Inflammatory macrophage treated with lipopolysaccharide for 1 hour (primary cell): ENCODE measurements at places on chromosomes 5 and 9.

DNA sequence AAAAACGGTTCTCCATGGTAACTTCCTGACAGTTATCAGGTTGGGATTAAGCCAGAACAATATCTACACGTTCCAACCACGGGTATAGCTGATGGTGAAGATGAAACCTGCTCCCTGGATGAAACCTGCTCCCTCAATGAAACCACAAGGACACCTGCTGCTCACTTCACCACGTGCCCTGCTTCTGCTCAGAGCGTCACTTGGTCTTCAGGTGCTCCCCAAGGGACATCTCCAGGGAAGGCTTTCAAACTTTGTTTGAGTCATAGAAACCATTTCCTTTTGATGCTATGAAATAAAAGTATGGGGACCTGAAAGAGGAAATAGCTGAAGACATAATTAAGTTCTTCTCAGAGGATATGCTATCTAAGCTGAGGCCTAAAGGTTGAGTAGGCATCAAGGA, 242.4 kb downstream of the MED10 start:
- DNase-seq: no peak

GRCh38 chr5:73883646-73884045, 257.6 kb downstream of the ARHGEF28 start:
- DNase-seq: no peak

DNA sequence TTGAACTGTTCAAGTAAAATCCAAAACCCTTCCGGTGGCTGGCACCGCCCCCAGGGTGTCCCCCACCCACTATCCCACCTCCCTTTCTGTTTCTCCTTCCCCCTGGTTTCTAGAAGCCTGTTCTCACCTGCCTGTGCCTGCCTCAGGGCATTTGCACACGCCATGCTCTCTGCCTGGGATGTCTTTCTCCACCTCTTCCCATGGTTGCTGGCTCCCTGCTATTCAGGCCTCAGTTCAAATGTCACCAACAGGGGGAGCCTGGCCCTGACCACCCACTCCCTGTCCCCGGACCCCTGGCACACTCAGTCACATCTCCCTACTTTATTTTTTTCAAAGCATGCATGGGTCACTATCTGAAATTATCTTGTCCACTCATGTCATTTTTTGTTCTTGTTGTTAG, 39.9 kb upstream of the EEIG1 start:
- DNase-seq: no peak

DNA sequence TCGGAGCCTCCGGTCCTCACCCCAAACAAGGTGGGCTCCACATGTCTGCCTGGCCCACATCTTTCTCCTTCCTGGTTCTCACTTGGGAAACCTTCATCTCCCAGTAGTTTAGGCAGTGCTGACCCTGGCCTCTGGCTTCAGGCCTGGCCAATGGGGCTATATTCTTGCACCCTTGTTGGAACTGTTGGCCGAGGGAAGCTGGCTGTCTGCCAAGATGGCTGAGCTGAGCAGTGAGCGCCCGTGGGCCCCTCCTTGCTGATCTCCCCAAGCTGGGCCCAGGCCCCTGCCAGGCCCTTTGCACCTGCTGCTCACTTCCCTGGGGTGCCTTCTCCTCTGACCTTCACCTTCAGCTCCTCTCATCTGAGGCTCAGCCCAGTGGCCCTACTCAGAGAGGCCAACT, 31.3 kb downstream of the TSPAN17 start:
- no peak for DNase-seq

GRCh38 chr9:79657891-79658290, 86.1 kb downstream of the TLE4 start:
- no peak for DNase-seq

GRCh38 chr5:180072556-180072955, 997 bp upstream of the RNF130 start:
- DNase-seq: no peak

- no peak for DNase-seq
Observed at GRCh38 chr5:72152545-72152944, 45.3 kb downstream of the MAP1B start.

- DNase-seq: no peak
Observed at GRCh38 chr5:112635771-112636731, 101.6 kb upstream of the APC start.

GRCh38 chr5:177507596-177508220, 1.9 kb downstream of the DOK3 start:
- peak; percentile 31 for DNase-seq

- DNase-seq: no peak
Observed at GRCh38 chr5:37532976-37533740, 154.0 kb downstream of the WDR70 start.

DNA sequence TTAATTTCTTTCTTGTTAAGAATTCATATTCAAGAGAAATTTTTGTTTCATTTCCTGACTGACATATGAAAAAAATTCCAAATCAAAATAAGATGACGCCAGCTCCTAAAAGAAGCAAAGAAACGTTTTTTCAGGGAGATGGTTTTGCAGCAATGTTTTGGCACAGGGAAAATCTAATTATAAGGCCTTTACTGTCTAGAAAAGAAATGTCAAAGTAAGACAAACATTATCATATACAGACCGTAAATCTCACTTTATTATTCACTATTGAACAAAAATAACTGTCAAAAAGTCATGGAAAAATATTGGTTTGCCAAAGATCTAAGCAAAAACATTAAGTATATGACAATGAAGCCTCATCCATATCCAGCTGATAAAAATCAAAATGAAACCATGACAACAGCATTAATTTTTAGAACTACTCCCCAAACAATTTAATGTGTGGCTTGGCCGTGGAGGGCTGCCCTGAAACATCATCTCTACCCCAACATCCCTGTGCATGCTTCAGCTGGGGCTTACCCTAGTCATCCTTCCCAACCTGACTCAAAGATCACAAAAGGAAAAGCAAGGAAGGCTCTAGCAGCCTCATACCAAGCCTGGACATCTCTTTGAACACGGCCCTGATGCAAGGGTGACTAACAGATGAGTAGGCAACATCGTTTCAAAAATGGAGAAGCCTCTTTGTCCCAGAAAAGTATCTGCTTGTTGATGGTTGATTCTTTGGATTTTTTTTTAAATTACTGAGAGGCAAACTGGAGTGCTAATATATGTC, 95.6 kb downstream of the ARSB start:
- peak; percentile 39 for DNase-seq

DNA sequence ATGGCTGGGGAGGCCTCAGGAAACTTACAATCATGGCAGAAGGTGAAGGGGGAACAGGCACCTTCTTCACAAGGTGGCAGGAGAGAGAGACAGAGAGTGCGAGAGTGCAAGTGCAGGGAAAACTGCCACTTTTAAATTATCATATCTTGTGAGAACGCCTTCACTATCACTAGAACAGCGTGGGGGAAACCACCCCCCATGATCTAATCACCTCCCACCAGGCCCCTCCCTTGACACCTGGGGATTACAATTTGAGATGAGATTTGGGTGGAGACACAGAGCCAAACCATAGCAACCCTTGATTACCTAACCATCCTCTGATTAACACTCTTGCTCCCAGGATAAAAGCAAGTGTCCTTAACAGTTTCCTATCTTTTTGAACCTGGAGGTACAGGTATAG, 21.1 kb downstream of the ADAMTS19 start:
- DNase-seq: no peak

GRCh38 chr5:122155546-122155945, 26.2 kb downstream of the ZNF474 start:
- no peak for DNase-seq

GRCh38 chr9:134800791-134801339, 79.7 kb upstream of the FCN2 start:
- DNase-seq: no peak

- no peak for DNase-seq
Observed at GRCh38 chr5:163893281-163893680, 387.9 kb downstream of the MAT2B start.

DNA sequence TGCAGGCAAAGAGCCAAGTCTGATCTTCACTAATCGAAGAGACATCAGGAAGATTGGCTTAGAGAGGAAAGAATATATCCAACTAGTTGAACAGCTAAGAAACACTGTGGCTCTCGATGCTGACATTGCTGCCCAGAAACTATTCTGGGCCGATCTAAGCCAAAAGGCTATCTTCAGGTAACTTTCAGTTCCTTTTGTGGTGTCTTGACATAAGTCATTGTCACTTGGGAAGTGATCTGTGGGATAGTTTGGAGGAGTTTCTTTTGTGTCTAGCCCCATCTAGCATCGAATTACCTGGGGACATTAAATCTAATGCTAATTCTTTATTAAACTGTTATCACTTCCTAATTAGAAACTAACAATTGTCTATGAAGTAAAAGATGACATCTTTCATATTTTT, 24.0 kb downstream of the VLDLR start:
- DNase-seq: no peak
